Thyroid gland (tissue), 4 donors: ENCODE measurements at places on chromosomes 1 and 21. TPM values are rescaled to one million over a fixed set of nuclear protein-coding genes. Genes with fewer than 3 reads are reported as not detected.
A peak's percentile ranks its signal among the peaks of the same experiment; 100 is the strongest.

- no peaks in the 10 kb centered on the region for H3K36me3 ChIP-seq
- H3K4me3 ChIP-seq: no peak overlapping the region
- H3K27me3 ChIP-seq: no peaks in the 10 kb centered on the region
- no peaks in the 10 kb centered on the region for H3K4me1 ChIP-seq
- no peak for DNase-seq
- no peak overlapping the region for H3K27ac ChIP-seq
Measured at GRCh38 chr1:183898610-183899009, 93.7 kb downstream of the RGL1 start.

GRCh38 chr21:37292941-37293340, 25.8 kb upstream of the VPS26C start:
- no peak overlapping the region for H3K27ac ChIP-seq
- H3K36me3 ChIP-seq: no peaks in the 10 kb centered on the region
- no peak for DNase-seq
- no peak overlapping the region for H3K4me3 ChIP-seq

GRCh38 chr1:35870651-35871309, 12.2 kb upstream of the AGO1 start:
- no peaks in the 10 kb centered on the region for H3K36me3 ChIP-seq
- no peaks in the 10 kb centered on the region for H3K4me1 ChIP-seq
- H3K27me3 ChIP-seq: no peaks in the 10 kb centered on the region

DNA sequence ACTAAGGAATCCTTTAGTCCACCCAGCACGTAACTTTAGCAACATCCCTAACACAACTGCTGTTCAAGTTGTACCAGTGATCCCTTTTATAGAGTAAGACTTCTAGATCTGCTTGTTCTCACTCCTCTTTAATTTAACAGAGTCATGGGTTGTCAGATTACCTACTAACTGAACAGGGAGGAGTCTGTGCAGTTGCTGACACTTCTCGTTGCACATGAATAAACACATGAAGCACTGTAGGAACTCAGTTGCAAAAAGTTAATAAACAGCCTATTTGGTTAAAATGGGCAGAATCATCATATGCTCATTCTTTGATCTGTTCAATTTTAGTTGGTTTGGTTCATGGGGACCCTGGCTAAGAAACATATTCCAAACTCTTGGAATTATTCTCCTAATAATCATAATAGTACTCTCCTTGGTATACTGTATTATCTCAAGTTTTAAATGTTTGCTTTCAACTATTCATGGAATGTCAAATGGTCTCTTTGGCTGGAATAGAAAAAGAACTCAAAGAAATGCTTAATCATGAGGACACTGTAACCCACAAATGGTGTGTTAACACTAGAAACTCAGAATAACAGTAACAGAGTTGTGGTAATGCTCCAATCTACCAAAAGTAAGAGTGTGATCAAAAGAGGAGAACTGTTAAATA, 15.6 kb downstream of the PLPPR5 start:
- no peak overlapping the region for H3K4me3 ChIP-seq
- H3K27me3 ChIP-seq: no peaks in the 10 kb centered on the region
- DNase-seq: no peak
- no peak overlapping the region for H3K27ac ChIP-seq

GRCh38 chr21:43905726-43906455, 40.9 kb downstream of the AGPAT3 start:
- H3K4me1 ChIP-seq: peaks cover 29% of the 10 kb centered on the region
- H3K27ac ChIP-seq: no peak overlapping the region
- DNase-seq: no peak
- H3K36me3 ChIP-seq: no peaks in the 10 kb centered on the region
- H3K27me3 ChIP-seq: no peaks in the 10 kb centered on the region
- H3K4me3 ChIP-seq: no peak overlapping the region

DNA sequence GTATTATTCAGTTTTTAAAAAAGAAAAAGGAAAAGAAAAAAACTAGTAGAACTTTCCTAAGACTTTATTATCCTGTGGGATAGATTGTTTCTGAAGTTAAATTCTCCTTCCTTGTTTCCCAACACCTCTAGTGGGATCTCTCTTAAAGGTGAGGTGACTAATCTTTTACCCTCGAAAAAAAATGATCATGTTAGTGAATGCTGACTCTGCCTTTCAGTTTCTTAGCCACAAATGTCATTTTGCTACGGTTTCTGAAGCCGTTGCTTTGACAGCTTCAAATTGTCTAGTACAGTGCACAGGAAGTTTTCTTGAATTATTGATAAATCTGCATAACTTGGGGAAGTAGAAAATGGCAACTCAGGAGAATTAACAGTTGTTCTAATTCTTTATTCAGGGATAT, 13.0 kb upstream of the NEK7 start:
- no peaks in the 10 kb centered on the region for H3K4me1 ChIP-seq
- H3K27me3 ChIP-seq: no peaks in the 10 kb centered on the region
- no peaks in the 10 kb centered on the region for H3K36me3 ChIP-seq

GRCh38 chr1:40032240-40032891, 8.2 kb upstream of the CAP1 start:
- DNase-seq: peak; percentile 48
- H3K27ac ChIP-seq: no peak overlapping the region
- H3K4me1 ChIP-seq: peaks cover 6% of the 10 kb centered on the region
- H3K27me3 ChIP-seq: no peaks in the 10 kb centered on the region

DNA sequence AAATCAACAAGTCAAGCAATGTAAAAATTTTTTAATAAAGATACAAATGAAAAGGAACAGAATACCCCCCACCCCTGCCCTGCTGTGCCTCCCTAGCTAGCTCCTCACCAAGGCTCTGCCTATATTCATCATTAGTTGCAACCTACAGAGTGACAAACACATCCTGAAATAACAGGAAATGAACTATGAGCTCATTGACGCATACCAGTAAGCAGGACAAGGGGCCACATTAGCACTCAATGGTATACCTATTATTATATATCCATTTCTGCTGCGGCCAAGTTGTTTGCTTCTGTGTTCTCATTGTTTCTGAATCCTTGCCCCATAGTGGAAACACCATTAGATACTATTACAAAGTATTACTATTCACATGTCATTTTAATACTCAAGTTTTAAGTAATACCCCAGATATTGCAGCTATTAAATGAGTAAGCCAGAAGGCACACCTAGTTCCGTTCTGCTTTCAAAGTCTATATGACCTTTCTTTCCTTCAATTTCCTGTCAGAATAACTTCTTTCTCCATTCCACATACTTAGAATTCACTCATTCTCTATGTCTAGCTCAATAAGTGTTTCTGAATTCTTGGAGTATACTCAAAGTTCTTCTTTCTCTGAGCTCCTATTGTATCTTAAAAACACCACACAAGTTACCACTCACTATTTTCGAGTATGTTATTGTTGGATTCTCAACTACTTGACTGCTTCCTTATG, 1214.9 kb downstream of the PLA2G4A start:
- H3K27me3 ChIP-seq: no peaks in the 10 kb centered on the region
- H3K27ac ChIP-seq: no peak overlapping the region
- H3K36me3 ChIP-seq: no peaks in the 10 kb centered on the region
- DNase-seq: no peak
- no peaks in the 10 kb centered on the region for H3K4me1 ChIP-seq

DNA sequence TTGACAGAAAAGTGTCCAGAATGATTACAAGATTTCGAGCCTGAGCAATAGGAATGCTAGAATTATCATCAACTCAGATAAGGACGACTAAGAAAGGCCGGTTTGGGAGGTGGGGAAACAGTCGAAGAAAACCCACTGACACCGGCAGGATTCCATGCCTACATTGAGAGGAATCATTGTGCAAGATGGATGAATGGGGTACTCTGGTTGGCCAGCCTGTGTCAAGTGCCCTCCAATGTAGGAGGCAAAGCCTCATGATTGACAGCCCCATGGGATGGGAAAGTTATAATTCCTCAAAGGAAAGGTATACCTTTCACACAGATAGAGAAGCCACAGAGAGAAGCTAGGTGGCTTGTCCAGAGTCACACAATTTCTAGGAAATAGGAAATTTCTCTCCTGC, 153.5 kb upstream of the CTTNBP2NL start:
- H3K27me3 ChIP-seq: no peaks in the 10 kb centered on the region
- DNase-seq: no peak
- H3K27ac ChIP-seq: no peak overlapping the region

DNA sequence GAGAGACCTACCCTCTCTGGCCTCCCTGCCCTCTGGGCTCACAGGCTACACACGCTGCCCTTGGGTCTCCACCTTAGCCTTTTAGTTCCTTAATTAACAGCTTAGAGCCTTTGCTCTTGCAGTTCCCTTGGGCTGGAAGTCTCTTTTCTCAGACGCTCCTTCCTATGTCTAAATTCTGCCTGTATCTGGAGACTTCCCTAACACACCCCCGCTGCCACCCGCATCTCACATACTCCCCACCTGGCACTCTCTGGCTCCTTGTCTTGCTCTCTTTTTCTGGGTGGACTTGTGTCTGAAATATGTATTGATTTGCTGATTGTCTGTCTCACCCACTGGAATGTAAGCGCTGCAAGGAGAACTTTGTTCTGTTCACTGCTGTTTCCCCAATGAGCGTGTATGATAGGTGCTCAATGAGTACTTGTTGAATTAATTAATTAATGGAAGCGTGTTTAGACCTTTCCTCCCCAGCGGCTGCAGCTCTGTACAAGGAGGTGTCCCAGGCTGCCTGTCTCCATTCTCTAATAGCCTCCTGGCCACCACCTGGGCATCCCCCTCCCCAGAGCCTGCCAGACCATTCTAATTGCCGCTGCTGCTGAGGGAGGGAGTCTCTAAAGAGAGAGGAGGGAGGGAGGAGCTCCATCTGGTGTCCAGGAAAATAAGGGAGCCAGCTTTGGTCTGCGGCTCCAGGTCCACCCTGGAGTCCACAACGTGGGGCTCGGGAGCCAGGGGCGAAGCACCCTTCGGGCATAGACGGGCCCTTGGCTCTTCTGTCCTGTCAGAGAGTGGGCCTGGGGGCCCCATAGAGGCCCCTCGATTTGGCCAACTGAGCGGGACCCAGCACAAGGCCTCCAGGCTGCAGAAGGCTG, 95.4 kb downstream of the RNF220 start:
- H3K27ac ChIP-seq: no peak overlapping the region
- no peaks in the 10 kb centered on the region for H3K27me3 ChIP-seq
- peaks cover 15% of the 10 kb centered on the region for H3K4me1 ChIP-seq

- no peaks in the 10 kb centered on the region for H3K27me3 ChIP-seq
- H3K4me3 ChIP-seq: no peak overlapping the region
- no peak overlapping the region for H3K27ac ChIP-seq
- no peaks in the 10 kb centered on the region for H3K36me3 ChIP-seq
- no peak for DNase-seq
Measured at GRCh38 chr1:932173-932510, 8.4 kb downstream of the SAMD11 start.

DNA sequence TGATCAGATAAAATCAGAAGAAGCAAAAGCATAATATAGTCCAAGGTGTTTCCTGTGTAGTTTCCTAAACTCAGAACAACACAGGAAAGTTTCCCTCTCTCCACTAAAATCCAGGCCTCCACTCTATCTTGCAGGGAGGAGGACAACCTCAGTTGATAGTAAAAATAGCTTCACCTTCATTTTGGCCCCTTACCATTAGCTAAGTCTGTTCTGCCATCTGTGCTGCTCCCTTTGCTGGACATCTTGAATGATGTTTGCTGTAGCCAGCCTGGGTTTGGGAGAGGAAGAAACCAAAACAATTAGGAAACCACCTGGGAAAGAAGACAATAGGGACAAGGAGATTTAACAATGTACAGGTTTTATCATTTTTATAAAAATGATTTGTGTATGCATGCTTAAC, 18.6 kb downstream of the DCAF8 start:
- no peak for DNase-seq
- no peak overlapping the region for H3K27ac ChIP-seq
- peaks cover 18% of the 10 kb centered on the region for H3K36me3 ChIP-seq
- peaks cover 10% of the 10 kb centered on the region for H3K4me1 ChIP-seq
- no peaks in the 10 kb centered on the region for H3K27me3 ChIP-seq

GRCh38 chr1:77279929-77280328, 1.9 kb upstream of the AK5 start:
- no peaks in the 10 kb centered on the region for H3K27me3 ChIP-seq
- H3K36me3 ChIP-seq: no peaks in the 10 kb centered on the region
- H3K27ac ChIP-seq: no peak overlapping the region
- DNase-seq: no peak

GRCh38 chr1:36599828-36600227, 117.1 kb upstream of the CSF3R start:
- no peaks in the 10 kb centered on the region for H3K27me3 ChIP-seq
- no peaks in the 10 kb centered on the region for H3K4me1 ChIP-seq
- no peaks in the 10 kb centered on the region for H3K36me3 ChIP-seq
- H3K4me3 ChIP-seq: no peak overlapping the region
- H3K27ac ChIP-seq: no peak overlapping the region

DNA sequence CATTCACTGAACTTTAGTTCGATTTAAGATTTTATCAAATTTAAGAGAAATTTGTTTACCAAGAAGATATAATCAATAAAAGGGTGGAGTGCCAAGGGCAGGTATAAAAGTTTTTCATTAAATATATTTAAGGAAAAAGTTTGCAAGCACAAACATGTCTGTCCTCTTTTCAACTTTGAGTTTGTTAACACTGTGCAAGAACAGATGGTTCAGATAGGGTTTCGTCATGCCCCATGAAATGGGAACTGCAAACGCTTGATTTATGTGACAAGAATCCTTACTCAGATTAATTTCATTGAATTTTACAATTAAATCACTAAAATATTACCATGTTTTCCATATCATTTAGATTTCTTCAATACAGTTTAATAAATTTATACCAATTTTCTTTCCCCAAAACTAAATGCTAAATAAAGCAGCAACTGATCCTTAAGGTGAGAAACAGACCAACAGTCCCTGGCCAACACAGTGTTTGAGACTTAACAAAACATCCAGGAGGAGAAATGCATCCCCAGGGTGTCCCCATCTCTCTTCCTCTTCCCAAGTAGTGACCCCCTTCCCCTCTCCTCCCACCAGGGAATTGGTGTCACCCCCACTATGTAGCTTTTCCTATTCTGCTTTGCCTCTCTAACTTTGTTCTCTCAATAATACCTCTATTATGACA, 292.9 kb downstream of the LTN1 start:
- DNase-seq: no peak
- H3K4me3 ChIP-seq: no peak overlapping the region
- no peak overlapping the region for H3K27ac ChIP-seq
- H3K27me3 ChIP-seq: no peaks in the 10 kb centered on the region

GRCh38 chr1:154938604-154939399, 2.3 kb upstream of the PMVK start:
- peak overlapping the region; percentile 98 for H3K27ac ChIP-seq
- no peaks in the 10 kb centered on the region for H3K36me3 ChIP-seq
- peaks cover 29% of the 10 kb centered on the region for H3K4me1 ChIP-seq
- DNase-seq: no peak
- H3K4me3 ChIP-seq: no peak overlapping the region

- H3K4me1 ChIP-seq: no peaks in the 10 kb centered on the region
- no peak overlapping the region for H3K4me3 ChIP-seq
- H3K27ac ChIP-seq: no peak overlapping the region
- H3K36me3 ChIP-seq: no peaks in the 10 kb centered on the region
Measured at GRCh38 chr21:15241997-15242736, 177.4 kb upstream of the NRIP1 start.

- no peaks in the 10 kb centered on the region for H3K36me3 ChIP-seq
- H3K27ac ChIP-seq: no peak overlapping the region
- H3K4me1 ChIP-seq: peaks cover 9% of the 10 kb centered on the region
Measured at GRCh38 chr1:166353213-166353612, 186.4 kb upstream of the FAM78B start.

GRCh38 chr1:47675721-47676120, 237.9 kb downstream of the FOXD2 start:
- H3K4me1 ChIP-seq: no peaks in the 10 kb centered on the region
- DNase-seq: no peak
- H3K36me3 ChIP-seq: no peaks in the 10 kb centered on the region
- H3K27ac ChIP-seq: no peak overlapping the region
- no peak overlapping the region for H3K4me3 ChIP-seq

Gene EPHB2
- total RNA-seq: 22.9 TPM

Gene PCSK9
- total RNA-seq: not detected

Gene NKAIN1
- total RNA-seq: not detected

Gene OLIG1
- not detected for total RNA-seq

Gene TMEM82
- total RNA-seq: not detected

Gene BCL2L15
- total RNA-seq: 0.13 TPM

Gene SWT1
- total RNA-seq: 13.4 TPM

Gene THBS3
- total RNA-seq: 8.5 TPM

Gene TCP10L
- 0.38 TPM for total RNA-seq
